ENCODE measurements at places on chromosomes 7 and 10. TPM values are rescaled to one million over a fixed set of nuclear protein-coding genes. Genes with fewer than 3 reads are reported as not detected.

The TMEM176A gene
- polyA plus RNA-seq = 4.8 TPM

The PRKAR2B gene
- 6.5 TPM for polyA plus RNA-seq

The NFE2L3 gene
- 2.9 TPM for polyA plus RNA-seq

The GIMAP4 gene
- polyA plus RNA-seq = 4.6 TPM

The FBXO24 gene
- polyA plus RNA-seq = 0.33 TPM

The C7orf33 gene
- not detected for polyA plus RNA-seq

The DYDC2 gene
- polyA plus RNA-seq = 0.77 TPM

The DLD gene
- polyA plus RNA-seq = 9.3 TPM

The DKK1 gene
- polyA plus RNA-seq = 10.0 TPM

The BUD23 gene
- 39.9 TPM for polyA plus RNA-seq

The ZNF467 gene
- polyA plus RNA-seq = 2.6 TPM

The OR2A7 gene
- 1.1 TPM for polyA plus RNA-seq

The NPY gene
- 1.7 TPM for polyA plus RNA-seq

The GNAI1 gene
- polyA plus RNA-seq = 6.2 TPM

The TMEM140 gene
- polyA plus RNA-seq = 1.3 TPM

The PDE1C gene
- 1.9 TPM for polyA plus RNA-seq

The GRID2IP gene
- polyA plus RNA-seq = 0.44 TPM

The FLNC gene
- 3.1 TPM for polyA plus RNA-seq

The ANXA8L1 gene
- polyA plus RNA-seq = 180 TPM

The FAM25C gene
- polyA plus RNA-seq = not detected

The CDNF gene
- 0.81 TPM for polyA plus RNA-seq

The RPEL1 gene
- 0.02 TPM for polyA plus RNA-seq
